ENCODE measurements at places on chromosomes 7 and 10.

GRCh38 chr10:5685764-5686240 lies 1.2 kb downstream of the TASOR2 start:
- no peak for DNase-seq

DNA sequence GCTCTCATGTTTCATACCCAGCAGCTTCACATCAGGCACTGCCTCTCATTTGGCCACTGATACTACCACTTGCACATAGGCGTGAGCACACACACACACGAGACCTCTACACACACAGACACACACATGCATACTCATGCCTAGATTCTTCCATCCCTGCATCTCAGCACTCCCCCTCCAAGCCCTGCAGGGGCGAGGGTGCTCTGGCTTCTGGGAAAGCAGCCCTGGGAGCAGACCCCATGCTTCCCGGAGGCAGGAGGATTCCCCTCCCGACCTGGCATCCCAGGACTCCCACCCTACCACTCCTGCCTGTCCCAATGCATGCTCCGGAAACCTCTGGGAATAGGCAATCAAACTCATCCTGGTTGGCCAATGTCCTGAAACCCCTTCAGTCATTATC lies 89.1 kb upstream of the SMNDC1 start:
- DNase-seq = no peak

DNA sequence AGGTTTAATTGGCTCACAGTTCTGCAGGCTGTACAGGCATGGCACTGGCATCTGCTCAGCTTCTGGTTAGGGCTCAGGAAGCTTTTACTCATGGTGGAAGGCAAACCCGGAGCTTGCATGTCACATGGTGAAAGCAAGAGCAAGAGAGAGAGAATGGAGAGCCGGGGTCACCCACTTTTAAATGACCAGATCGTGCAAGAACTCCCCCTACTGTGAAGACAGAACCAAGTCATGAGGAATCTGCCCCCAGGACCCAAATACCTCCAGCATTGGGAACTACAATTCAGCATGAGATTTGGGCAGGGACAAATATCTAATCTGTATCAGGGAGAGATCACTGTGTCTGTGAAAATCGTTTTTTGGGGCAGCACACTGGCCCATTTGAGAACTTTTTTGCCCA lies 110.0 kb upstream of the MYO3A start:
- DNase-seq = no peak

GRCh38 chr10:71603754-71604153 lies 115.8 kb downstream of the C10orf105 start:
- no peak for DNase-seq

All from DMS79 (cell line).